Immature natural killer cell (primary cell): ENCODE measurements at places on chromosomes 1 and 21.
A peak's percentile ranks its signal among the peaks of the same experiment; 100 is the strongest.

- H3K4me3 ChIP-seq: peak overlapping the region; percentile 93
- H3K27ac ChIP-seq: peak overlapping the region; percentile 83
- H3K27me3 ChIP-seq: peaks cover 9% of the 10 kb centered on the region
- peaks cover 33% of the 10 kb centered on the region for H3K4me1 ChIP-seq
These were observed 684 bp upstream of the MRPL20 start for GRCh38 chr1:1407636-1408318.

DNA sequence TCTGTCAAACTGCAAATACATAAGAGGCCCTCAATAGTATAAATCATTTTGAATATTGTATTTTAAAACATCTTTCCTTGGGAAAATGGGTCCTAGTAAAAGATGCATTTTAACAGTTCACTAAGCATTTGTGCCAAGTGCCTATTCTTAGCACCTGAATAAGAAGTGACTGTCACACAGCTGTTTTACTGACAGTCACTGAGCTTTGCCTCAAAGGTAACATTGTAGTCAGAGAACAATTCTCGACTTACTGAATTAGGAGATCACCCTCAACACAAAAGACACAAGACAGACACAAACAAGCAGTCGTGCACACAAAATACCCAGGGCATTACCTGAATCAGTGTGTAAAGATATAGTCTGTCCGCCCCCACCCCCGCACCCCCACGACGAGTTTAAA lies 408 bp downstream of the ESRRG start:
- H3K4me3 ChIP-seq: no peak overlapping the region
- peaks cover 2% of the 10 kb centered on the region for H3K27me3 ChIP-seq
- no peak for DNase-seq
- no peaks in the 10 kb centered on the region for H3K36me3 ChIP-seq
- H3K4me1 ChIP-seq: no peaks in the 10 kb centered on the region

DNA sequence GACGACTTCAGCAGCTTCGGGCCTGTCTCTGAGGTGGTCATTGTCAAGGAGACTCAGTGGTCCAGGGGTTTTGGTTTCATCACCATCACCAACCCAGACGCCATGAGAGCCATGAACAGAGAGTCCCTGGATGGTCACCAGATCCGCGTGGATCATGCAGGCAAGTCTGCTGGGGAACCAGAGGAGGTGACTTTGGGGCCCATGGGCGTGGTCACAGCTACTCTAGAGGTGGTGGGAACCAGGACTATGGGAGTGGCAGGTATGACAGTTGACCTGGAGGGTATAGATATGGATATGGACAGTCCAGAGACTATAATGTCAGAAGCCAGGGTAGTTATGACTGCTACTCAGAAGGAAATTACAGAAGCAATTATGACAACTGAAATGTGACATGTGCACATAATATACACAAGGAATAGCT lies 19.3 kb upstream of the METTL13 start:
- H3K4me1 ChIP-seq: no peaks in the 10 kb centered on the region
- DNase-seq: no peak
- no peaks in the 10 kb centered on the region for H3K36me3 ChIP-seq
- peaks cover 7% of the 10 kb centered on the region for H3K27me3 ChIP-seq
- H3K4me3 ChIP-seq: no peak overlapping the region
- H3K27ac ChIP-seq: no peak overlapping the region

GRCh38 chr1:32900956-32901822 lies at the start of gene TMEM54:
TMEM54 (minus strand) TSS chr1:32901389; CDS start chr1:32901238, 151 bp downstream.
- H3K27ac ChIP-seq: no peak within 1 kb of the TSS
- peaks cover 14% of the 10 kb centered on the region for H3K4me1 ChIP-seq
- H3K27me3 ChIP-seq: peaks cover 19% of the 10 kb centered on the region
- peak; percentile 14 for DNase-seq
- H3K4me3 ChIP-seq: peak within 1 kb of the TSS; percentile 79
- H3K36me3 ChIP-seq: no peaks in the 10 kb centered on the region

DNA sequence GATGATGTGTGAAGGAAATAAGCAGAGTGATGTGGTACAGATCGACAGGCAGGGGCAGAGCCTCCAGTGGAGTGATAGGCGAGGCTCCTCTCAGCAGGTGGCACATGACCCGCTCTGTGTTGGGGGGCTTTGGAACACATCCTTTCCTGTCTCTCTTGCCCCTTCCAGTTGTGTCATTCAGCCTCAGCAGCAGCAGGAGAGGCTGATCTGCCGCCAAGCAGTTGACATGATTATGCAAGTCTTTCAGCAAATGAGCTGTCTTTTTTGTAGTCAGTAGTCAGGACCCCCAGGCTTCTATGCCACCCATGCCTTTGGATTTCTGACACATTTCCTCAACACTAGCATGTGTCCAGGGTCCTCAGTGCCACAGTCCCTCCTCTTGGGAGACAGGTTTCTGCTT lies 307.1 kb upstream of the C1orf174 start:
- no peaks in the 10 kb centered on the region for H3K36me3 ChIP-seq
- no peak overlapping the region for H3K4me3 ChIP-seq
- DNase-seq: no peak
- H3K27ac ChIP-seq: no peak overlapping the region
- H3K27me3 ChIP-seq: peaks cover 8% of the 10 kb centered on the region

- peaks cover 2% of the 10 kb centered on the region for H3K27me3 ChIP-seq
- no peaks in the 10 kb centered on the region for H3K36me3 ChIP-seq
These were observed 318.6 kb upstream of the NFIA start for GRCh38 chr1:60763741-60764140.

GRCh38 chr1:228075801-228076271 lies 6.7 kb upstream of the ARF1 start:
- no peaks in the 10 kb centered on the region for H3K4me1 ChIP-seq
- no peaks in the 10 kb centered on the region for H3K36me3 ChIP-seq
- H3K4me3 ChIP-seq: no peak overlapping the region

DNA sequence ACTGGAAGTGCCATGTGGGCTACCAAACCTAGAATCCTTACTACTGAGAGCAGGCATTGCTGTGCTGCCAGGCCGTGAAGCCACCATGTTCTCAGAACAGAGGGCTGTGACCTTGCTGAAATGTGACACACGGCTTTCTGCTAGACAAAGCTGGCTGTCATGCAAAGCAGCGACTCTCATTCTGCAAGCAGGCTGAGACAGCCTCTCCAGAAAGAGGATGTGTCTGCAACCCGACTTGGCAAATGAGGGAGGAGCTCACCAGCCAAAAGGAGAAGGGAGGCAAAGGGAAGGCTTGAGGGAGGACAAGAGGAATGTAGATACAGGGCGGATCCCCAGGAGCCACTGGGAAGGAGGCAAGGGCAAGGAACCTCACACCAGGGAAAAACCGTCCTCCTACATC lies 85.7 kb upstream of the KRTAP19-8 start:
- H3K27ac ChIP-seq: no peak overlapping the region
- H3K36me3 ChIP-seq: peaks cover 36% of the 10 kb centered on the region
- peaks cover 7% of the 10 kb centered on the region for H3K27me3 ChIP-seq
- DNase-seq: no peak

GRCh38 chr1:3653286-3653618 lies 936 bp downstream of the TP73 start:
- no peaks in the 10 kb centered on the region for H3K36me3 ChIP-seq
- DNase-seq: no peak
- no peak overlapping the region for H3K27ac ChIP-seq
- H3K4me1 ChIP-seq: peaks cover 21% of the 10 kb centered on the region
- peaks cover 24% of the 10 kb centered on the region for H3K27me3 ChIP-seq

- DNase-seq: no peak
- H3K27me3 ChIP-seq: peaks cover 13% of the 10 kb centered on the region
- H3K4me3 ChIP-seq: no peak overlapping the region
- no peaks in the 10 kb centered on the region for H3K4me1 ChIP-seq
- no peak overlapping the region for H3K27ac ChIP-seq
These were observed 55.9 kb upstream of the GRHL3 start for GRCh38 chr1:24263211-24263610.
